Activated CD8-positive, alpha-beta memory T cell treated with anti-CD3 and anti-CD28 coated beads for 4 hours (primary cell): ENCODE measurements at places on chromosomes 1 and 21.
A peak's percentile ranks its signal among the peaks of the same experiment; 100 is the strongest.

DNA sequence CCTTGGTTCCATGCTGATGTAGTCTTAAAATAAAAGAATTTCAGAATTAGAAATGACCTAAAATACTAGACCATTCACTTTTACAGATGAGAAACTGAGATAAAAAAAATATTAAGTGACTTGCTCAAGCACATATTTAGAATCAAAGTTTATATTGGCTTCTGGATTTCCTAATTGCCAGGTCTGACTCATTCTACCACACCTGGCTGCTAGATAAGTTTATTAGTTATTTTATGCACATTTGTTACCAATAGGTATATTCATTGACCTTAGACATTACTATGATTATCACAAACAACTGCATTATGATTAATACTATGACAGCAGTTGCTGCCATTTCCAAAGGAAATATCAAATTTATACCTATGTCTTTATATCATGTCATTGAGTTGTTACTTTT, 497.5 kb downstream of the RWDD3 start:
- DNase-seq = no peak

DNA sequence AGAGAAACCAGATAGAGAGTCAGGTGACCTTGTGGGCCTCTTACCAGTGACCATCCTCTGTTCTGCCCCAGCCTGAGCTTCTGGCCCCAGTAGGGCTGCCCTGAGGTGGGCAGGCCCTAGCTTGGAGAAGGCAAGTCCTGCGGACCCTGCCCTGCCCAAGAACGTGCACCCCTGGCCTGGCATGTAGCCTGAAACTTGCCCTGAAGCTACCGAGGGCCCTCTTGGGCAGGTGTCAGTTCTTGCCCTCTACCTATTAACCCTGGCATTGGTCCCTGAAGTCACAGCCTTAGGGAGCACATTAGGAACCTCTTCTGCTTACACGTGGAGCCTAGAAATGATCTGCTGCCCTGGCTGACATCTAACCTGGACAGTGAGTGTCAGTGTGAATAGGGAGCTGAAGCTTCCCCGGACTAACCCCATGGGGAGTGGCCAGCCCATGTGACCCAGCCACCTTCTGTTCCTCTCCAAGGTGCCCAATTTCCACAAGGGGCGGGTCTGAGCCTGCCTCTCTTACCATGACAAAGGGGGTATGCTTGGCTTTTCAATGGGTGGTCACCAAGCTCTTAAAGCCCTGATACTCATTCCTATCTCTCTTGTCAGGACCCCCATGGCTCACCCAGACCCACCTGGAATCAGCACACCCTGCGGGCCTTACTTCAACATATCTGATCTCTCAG, 163.0 kb downstream of the ZSCAN20 start:
- DNase-seq = no peak

DNA sequence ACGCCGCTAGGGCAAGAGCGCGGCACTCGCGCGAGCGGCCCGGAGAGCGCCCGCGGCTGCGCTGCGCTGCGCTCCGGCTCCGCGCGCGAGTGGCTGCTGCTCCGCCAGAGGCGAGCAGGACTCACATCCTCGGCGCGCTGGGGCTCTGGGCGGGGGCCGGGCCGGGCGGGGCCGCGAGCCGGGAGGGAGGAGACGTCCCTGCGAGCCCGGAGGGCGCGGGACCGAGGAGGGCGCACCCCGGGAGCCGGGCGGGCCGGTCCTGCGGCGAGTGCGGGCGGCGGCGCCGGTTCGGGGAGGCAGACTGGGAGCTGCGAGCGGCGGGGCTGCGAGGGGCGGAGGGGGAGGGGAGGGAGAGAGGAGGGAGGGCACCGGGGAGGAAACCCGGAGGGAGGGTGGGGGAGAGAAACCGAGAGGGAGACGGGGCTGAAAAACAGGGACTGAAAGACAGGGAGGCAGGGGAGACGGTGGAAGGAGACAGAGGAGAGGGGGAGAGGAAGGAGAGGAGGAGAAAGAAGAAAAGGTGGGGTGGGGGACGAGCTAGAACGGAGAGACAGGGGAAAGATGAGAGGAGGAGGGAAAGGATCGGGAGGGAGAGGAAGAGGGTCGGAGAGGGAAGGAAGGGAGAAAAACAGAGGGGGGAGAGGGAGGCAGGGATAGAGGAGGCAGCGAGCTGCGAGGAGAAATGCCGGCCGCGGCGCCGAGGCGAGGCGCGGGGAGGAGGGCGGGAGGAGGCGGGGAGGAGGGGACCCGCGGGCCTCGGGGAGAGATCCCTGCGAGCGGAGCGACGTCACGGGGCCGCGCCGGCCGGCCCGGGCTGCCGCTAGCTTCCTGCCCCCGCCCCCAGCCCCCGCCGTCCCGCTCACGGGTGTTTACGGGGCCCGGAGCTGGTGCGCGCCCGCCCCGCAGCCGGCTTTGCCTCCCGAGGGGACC, at the start of gene CAMK2N1:
TSS of gene CAMK2N1 (minus strand) at position 684 of the 930 bp plus-strand sequence. CDS start 831 bp downstream, outside the sequence.
- DNase-seq = peak; percentile 30

- DNase-seq = no peak
These were observed 1.6 kb downstream of the NSUN4 start for GRCh38 chr1:46342084-46342656.

- DNase-seq = no peak
These were observed 9.0 kb upstream of the RPL5 start for GRCh38 chr1:92822879-92823278.

GRCh38 chr1:64659478-64660138, 85.3 kb upstream of the RAVER2 start:
- no peak for DNase-seq
